ENCODE measurements at places on chromosomes 7 and 10. TPM values are rescaled to one million over a fixed set of nuclear protein-coding genes. Genes with fewer than 3 reads are reported as not detected.

ANKRD22 gene
- 0.44 TPM for total RNA-seq

UBTD1 gene
- 48.9 TPM for total RNA-seq

NPTX2 gene
- total RNA-seq, result 130 TPM

CCL24 gene
- total RNA-seq, result not detected

MSRB2 gene
- 20.5 TPM for total RNA-seq

LIPF gene
- total RNA-seq, result not detected

KLLN gene
- 1.8 TPM for total RNA-seq

All from cardiac ventricle fibroblast (primary cell).